Activated naive CD8-positive, alpha-beta T cell treated with anti-CD3 and anti-CD28 coated beads for 36 hours (primary cell): ENCODE measurements at places on chromosomes 12 and 14.

GRCh38 chr14:22463763-22464173, 125.3 kb downstream of the DAD1 start:
- no peak for DNase-seq

GRCh38 chr12:52419656-52420055, 13.5 kb upstream of the KRT82 start:
- no peak for DNase-seq

- no peak for DNase-seq
Measured at GRCh38 chr12:80941916-80942315, 4.2 kb upstream of the LIN7A start.

GRCh38 chr14:30813216-30813615, 61.1 kb upstream of the COCH start:
- no peak for DNase-seq

DNA sequence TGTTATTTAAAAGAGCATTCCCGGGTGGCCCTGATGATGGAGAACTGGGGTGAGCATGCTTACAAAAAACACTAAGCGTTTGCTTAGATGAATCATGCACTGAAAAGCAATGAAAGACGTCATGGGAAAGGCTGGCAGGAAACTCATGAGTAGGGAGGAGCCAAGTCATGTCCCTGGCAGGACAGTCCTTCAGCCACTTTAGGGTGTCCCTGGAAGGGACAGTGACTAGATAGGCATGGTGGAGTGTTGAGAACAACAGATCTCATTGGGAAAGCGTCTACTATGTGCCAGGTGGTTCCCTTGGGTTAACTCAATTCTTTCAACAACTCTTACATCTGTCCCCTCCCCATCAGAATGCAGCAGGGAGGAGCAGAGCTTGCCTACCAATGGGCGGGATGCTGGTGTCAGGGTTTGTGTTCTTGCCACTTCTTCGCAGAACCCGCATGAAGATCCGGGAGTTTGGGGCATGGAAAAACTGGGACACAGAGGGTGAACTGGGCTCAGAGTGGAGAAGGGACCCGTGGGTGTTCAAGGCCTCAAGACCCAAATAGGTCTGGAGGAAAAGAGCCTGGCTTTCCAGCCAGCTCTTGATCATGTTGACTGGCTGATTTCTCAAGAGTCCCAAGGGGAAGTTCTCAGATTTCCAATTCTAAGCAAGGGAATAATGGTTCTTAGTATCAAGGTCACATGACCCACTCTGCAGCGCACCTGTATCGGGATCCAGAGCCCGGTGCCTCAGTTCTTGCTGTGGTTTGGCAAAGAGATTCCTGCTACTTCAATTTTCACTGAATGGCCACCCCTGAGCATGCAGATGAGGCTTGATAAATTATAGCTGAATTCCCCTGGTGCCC, 653.9 kb upstream of the TBX3 start:
- no peak for DNase-seq

- DNase-seq = no peak
Measured at GRCh38 chr12:53985994-53986685, 1.2 kb downstream of the HOXC10 start.

DNA sequence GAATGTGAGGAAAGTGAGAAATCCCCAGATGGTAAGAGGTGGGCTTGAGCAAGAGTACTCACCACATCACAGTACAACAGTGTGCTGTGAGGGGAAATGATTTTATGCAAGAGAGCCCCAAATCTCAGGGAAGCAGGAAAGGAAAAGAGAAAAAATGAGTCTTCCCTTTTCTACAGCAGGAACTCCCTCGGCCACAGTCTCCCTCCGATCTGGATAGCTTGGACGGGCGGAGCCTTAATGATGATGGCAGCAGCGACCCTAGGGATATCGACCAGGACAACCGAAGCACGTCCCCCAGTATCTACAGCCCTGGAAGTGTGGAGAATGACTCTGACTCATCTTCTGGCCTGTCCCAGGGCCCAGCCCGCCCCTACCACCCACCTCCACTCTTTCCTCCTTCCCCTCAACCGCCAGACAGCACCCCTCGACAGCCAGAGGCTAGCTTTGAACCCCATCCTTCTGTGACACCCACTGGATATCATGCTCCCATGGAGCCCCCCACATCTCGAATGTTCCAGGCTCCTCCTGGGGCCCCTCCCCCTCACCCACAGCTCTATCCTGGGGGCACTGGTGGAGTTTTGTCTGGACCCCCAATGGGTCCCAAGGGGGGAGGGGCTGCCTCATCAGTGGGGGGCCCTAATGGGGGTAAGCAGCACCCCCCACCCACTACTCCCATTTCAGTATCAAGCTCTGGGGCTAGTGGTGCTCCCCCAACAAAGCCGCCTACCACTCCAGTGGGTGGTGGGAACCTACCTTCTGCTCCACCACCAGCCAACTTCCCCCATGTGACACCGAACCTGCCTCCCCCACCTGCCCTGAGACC, 7.8 kb downstream of the ATN1 start:
- DNase-seq = no peak

DNA sequence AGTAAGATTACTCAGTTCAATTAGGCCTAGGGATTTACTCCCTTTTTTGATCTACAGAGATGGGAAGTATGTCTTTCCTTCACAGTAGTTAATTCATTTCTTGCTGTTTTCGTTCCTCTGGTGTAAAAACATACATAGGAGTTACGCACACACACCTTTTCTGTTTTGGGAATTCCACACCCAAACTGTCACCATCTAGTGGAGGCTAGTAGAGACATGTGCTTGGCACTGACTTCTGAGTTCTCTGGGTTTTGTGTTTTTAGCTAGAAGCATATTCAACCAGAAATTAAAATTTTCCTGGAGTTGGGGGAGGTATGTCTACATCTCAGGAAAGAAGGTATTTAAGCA, 1.4 kb downstream of the SUSD6 start:
- DNase-seq = no peak

DNA sequence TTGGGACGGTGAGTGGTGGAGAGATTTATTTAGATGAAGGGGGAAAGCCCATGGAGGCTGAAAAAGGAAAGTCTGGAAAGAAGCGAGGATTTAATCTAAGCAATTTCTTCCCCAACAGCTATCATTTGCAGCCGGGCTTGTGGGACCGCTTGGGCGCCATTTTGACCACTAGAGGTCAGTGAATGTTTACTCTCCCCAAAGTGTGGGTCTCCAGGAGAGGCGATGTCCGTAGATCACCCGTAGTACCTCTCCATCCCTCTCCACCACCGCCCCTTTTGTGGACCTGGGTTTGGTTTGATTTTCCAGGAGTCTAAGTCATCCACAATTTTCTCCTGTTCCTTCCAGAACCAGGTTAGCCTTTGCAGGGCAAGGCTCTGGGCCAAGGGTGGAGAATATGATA, 91.2 kb upstream of the PARP11 start:
- no peak for DNase-seq

- no peak for DNase-seq
Measured at GRCh38 chr14:72291908-72292688, 359.9 kb downstream of the RGS6 start.

DNA sequence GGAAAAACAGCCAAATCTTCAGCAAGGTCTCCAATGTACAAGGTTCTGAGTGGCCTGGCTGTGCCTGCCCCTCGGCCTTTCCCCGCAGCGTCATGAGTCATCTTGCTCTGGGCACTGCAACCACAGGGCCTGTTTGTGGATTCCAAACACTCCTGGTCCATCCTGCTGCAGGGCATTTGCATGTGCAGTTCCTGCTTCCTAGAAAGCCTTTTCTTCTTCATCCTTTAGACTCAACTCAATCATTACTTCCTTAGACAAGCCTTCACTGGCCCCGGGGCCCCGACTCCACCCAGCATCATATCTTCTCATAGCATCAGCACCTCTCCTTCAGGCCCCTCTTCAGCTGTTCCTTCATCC, 101.8 kb upstream of the EGLN3 start:
- DNase-seq = no peak

GRCh38 chr12:52205612-52206303, 13.9 kb upstream of the KRT80 start:
- no peak for DNase-seq

GRCh38 chr12:99068993-99069747, 424.1 kb downstream of the APAF1 start:
- DNase-seq = no peak

DNA sequence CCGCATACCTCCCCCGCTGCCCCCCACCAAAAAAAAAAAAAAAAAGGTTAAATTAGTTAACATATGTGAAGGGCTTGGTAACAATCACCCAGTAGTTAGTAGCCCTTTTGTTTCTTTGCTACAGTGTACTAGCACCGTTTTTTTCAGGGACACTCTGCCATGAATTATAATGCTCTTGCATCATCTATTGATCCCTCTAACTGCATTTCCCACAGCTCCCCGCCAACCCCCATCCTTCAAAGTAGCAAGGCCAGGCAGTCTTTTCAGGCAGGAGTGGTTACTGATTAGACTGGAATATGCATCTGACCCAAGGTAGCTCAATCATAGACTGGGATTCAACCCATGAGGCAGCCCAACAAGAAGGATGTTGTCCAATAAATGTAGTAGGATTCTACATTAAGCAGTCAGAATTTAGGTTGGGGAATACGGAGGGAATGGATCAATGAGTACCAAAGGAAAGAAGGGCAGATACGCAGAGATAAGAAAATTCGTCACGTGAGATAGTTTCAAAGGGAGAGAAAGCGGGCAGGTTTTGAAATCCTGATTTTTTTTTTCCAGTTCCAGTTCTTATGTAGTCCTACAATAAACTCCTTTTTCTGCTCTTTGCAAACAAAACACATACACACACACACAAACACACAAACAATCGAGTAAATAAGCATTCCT, 39.8 kb upstream of the CRACR2A start:
- DNase-seq = no peak

DNA sequence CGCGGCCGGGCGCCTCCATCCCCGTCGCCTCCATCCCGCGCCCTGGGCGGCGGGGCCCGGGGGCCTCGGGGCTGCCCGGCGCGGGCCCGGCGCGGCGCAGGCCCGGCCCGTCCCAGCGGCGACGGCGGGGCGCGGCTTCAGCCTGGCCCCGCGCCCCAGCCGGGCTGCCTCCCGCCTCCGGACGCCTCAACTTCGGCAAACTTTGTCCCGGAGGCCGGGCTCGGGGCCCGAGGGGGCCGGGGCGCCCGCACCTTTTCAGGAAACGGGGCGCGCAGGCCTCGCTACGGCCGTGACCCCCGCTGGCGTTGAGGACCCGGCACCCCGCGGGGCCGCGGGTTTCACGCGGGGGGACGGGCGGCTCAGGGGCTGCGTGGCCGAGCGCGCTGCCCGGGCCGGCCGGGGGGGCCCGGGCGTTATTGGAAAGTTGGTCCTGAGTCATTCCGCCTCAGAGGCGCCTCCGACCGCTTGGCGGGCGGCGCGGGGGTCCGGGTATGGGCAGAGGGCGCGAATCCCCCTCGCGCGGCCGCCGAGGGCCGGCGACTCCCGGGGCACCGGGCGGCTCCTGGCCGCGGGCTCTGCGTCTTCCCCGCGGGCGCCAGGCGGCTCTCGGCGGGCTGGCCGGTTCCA, 575 bp downstream of the TRAF3 start:
- peak; percentile 42 for DNase-seq

DNA sequence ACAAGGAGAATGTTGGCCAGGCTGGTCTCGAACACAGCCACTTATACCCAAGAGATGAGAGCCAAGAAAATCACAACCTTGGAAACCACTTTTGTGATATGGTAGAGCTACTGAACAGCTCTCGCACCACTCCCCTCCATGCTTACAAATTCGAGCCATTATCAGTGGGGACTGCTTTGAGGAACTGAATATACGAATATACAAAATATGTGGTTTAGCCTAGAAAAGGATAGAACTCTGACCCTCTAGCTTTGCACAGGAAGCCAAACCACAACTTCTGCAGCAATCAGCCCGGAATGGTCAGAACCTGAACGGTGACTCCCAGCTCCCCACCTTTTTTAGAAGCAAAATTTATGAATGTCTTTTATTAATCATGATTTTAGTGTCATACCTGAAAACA, 129.8 kb upstream of the TMEM132C start:
- no peak for DNase-seq

DNA sequence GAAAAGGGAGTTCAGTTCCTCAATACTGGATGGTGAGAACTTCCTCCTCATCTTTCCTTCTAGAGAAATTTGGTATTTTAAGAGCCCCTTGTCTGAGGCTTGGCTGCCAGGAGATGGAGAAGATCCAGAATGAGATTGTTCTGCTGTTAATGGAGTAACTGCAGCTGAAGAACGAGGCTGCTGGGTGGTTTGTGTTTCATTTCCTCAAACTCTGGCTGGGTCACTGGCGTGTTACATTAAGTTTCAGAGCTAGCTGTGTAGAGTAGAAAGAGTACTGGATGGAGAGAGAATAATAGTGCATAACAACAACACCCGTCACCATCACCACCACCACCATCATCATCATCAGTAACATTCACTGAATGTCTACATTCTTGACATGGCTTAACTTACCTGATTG, 325.0 kb upstream of the TBX3 start:
- DNase-seq = no peak

DNA sequence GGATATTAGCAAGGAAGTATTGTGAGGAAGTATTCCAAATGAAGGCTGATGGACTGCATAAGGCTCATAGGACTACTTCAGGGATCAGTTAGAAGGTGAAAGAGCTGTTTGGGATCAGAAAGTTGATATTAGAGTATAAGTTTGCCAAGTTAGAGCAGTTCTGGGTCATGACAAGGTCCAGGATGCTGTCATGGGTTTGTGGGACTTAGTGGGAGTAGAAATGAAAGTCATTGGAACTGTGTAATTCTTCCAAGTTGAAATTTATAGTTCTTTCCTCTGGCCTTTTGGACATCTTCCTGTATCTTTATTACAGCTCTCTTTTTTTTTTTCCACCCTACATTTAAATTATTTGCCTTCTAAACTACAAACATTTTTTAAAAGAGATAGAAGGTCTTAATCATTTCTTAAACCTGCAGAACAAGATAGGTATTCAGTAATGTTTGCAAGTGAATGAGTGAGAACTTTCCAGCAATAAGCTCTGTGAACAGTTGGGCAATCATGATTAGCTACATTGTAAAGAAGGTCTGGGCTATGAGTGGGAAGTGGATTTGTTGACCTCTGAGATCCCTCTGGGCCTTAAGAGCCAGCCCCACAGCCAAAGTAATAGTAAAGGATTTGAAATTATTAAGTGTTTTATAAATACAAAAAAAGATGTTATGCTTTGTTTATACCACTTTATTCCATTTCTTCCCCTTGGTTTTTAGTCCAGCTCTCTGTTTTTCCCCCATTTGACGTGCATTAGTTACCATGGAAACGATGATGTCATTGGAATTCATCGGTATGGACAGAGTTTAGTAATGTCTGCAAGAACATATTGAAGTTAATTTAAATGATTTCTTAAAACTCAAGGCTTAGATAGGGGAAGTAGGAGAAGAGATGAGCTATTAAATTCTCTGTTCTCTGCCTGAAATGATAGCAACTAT, 247.9 kb upstream of the ARHGAP5 start:
- no peak for DNase-seq

DNA sequence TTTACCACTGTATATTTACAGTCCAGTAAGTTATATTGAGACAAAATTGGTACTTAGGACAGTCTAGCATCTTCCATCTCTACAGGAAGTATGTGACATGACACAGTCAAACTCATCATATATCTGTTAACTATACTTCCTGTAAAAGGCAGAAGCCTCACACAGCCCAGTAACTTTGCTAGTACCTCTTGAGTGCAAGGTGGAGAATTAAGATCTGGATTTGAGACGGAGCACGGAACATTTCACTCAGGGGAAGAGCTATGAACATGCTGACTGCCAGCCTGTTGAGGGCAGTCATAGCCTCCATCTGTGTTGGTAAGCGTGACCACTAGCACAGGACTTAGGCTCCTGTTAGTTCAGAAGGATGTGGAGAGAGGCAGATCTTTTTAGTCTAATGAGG, 333.7 kb upstream of the OR4E1 start:
- no peak for DNase-seq

GRCh38 chr14:46574221-46574977, 77.2 kb downstream of the RPL10L start:
- no peak for DNase-seq

GRCh38 chr14:100147691-100148464, 11.6 kb downstream of the DEGS2 start:
- no peak for DNase-seq
